Pancreas (tissue), 10 donors: ENCODE measurements at places on chromosomes 7 and 10.

- DNase-seq = no peak
Observed at GRCh38 chr10:124688889-124689670, 55.1 kb downstream of the FAM53B start.

DNA sequence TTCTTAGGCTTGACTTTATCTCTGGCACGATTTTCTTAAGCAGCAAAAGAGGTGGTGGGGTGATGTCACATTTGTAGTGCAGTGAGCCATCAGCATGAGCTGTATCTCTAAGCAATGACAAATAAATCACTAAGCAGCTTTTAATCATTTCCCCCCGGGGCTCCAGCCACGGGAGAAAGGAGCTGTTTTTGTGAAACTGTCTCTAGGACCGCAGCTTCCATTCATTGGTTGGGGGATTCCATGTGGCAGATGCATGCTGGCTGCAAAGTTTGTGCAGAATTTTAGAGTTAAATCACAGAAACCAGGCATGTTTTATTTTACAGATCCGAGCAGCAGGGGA lies 464 bp downstream of the KIAA1217 start:
- no peak for DNase-seq

DNA sequence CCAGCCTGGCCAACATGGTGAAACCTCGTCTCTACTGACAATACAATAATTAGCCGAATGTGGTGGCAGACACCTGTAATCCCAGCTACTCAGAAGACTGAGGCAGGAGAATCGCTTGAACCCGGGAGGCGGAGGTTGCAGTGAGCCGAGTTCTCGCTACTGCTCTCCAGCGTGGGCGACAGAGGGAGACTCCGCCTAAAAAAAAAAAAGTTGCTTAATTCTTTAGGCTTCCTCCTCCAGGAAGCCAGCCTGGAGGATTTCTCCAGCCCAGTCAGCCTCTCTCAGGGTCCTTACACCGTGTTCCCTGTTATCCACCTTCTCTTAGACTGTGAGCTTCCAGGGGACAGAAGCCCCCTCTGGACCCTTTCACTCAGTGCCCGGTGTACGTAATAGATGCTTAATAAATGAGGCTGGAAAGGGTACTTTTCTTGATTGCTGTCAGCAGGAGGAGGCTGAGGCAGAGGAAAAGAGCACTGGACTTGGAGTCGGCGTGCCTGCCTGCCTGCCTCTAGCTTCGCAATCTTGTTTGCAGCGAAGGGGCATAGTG lies 16.4 kb upstream of the NODAL start:
- no peak for DNase-seq

DNA sequence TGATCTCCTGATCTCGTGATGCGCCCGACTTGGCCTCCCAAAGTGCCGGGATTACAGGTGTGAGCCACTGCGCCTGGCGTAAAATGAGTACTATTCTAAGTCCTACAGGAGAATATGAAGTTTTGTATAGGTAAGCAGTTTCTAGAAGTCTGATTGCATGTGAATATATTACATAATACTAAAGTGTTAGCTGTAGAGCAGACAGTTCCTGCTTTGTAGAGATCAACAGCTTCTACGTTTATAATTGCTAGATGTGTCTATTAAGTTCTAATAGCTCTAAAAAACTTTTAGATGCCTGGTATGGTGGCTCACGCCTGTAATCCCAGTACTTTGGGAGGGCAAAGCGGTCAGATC lies 8.5 kb downstream of the CRCP start:
- no peak for DNase-seq

GRCh38 chr7:25168145-25168544 lies 43.1 kb upstream of the CYCS start:
- DNase-seq = no peak

- no peak for DNase-seq
Observed at GRCh38 chr10:114647545-114648138, 10.4 kb downstream of the ABLIM1 start.

DNA sequence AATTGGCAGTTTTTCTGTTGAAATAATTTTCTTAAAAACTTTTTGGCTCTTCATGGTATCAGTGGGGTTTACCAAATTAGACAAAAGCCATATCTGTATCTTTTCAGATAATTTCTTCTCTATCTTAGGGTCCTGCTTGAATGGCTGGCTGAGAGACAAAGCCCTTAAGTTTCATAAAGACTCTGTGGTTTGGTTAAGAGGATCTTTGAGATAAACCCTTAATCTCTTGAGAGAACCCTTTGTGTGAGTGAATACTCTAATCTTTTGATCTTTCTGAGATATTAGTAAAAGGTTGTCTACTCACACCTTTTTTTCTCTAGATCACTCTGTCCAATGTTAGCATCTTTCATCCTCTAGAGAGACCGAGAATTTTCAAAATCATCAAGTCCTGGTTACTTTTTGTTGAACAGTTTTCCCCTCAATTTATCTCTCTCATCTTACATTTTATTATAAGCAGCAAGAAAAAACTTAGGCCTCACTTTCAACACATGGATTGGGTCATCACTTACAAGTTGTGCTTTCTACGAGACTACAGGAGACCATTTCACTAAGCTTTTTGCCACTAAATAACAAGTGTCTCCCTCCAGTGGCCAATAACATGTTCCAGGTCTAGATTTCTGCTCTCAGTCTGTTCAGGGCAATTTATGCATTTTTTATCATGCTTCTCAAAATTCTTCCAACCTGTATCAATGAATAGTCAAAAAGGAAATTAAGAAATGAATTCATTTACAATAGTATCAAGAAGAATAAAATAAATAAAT lies 28.4 kb downstream of the DNAJC9 start:
- no peak for DNase-seq

DNA sequence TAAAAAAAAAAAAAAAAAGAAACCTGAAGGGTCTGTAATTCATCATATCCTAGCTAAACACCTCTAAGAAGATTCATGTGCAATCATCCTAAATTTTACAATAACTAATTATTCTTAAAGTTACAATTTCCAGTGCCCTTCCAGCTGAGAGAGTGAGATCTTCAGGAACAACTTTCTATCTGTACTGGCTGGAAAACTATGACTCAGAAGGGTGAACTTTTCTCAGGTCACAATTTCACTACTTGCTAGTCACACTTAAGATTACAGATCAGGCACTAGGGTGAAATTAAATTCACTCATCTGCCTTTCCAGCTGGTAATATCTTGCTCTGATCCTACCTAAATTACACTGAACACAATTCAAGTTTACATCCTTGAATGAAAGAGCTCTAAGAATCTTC lies 158.8 kb downstream of the ANK3 start:
- no peak for DNase-seq

DNA sequence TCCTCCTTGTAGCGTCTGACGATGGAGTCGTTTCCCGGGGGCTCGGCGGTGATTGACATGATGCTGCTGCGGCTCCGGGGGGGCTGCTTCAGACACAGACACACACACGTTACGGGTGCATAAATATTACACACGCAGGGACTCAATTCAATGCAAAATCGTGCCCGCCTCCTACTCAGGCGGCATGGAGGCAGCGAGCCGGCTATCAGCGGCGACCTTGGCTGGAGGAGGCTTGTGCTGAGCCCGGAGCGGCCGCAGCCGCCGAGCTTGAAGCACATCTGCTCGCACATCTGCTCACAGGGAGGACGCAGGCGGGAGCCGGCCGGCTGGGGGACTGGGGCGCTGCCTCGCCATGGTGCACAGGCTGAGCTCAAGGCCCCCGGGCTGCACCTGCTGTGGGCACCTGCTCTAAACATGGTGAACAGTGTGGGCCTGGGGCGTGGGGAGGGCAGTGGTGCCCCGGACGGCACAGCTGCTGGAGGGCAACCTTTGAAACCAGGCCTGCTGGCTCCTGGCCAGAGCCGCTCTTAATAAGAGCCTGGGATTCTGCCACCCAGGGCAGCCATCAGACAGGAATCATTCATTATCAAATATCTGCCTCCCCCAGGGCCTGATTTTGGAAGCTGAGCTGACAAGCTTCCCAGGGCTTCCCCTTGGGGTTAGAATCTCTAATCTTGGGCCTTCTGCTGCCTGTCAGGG lies 84.7 kb upstream of the GNA12 start:
- no peak for DNase-seq

- no peak for DNase-seq
Observed at GRCh38 chr10:34298346-34298818, 516.7 kb downstream of the PARD3 start.

GRCh38 chr7:47298636-47299035 lies 283.3 kb downstream of the TNS3 start:
- no peak for DNase-seq

DNA sequence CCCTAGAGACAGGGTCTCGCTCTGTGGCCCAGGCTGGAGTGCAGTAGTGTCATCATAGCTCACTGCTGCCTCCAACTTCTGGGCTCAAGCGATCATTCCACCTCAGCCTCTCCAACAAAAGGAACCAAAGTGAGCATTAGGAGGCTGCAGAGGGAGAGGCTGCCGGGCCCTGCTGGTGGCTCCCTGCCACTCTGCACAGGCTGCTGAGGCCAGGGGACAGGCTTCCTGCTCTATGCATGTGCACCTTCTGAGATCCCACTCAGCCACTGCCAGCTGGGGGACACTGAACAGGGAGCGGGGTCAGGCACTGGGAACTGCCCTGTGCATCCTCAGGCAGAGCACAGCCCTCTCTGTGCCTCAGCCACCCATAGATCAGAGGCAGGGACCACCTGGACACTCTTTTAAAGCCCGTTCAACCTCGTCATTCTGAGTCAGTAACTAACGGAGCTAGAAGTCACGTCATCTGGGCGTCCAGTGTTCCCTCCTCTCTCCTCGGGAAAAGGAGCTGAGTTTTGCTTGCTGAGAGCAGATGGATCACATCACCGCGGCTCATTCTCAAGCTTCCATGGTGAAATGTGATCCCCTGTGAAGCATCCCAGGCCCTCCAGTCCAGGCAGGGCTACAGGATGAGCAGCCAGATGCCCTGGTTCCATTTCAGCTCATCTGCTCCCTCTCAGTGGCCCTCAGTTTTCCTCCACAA lies 109.6 kb downstream of the MYL10 start:
- no peak for DNase-seq

DNA sequence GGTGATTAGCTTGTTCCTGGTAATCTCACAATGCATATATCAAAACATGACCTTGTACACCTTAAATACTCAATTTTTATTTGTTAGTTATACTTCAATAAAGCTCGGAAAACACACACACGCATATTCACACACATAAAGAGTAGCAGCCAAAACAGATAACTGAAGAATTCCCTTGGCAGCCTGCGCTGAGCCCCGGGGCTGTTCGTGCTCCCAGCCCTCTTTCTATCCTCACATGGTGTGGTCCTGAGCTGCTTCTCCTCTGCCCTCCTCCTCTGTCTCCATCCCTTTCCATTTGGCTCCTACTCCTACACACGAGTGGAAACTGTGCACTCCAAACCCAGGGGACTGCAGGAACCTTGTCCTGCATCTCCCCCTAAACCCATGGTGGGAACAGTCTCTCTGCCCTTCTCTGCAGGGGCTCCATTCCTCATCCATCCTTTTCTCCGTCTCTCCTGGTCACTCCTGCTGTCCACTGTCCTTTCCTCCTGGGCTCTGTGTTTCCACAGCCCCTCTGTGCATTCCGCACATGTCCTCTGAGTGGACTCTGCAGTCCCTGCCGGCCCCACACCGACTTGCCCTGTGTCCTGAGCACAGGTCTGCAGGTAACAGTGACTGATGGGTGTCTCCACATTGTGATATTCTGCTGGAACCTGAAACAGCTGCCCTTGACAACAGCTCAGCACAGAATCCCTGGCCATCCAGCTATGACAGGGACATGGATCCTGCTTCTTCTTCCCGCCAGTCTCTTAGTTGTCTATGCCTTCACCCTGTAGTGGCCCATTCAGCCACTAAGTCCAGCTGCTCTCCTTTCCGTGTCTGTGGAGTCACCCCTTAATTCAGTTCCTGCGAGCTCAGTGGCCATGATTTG lies 216.8 kb upstream of the ZNF32 start:
- no peak for DNase-seq

GRCh38 chr10:15738270-15738925 lies 18.7 kb upstream of the ITGA8 start:
- no peak for DNase-seq

DNA sequence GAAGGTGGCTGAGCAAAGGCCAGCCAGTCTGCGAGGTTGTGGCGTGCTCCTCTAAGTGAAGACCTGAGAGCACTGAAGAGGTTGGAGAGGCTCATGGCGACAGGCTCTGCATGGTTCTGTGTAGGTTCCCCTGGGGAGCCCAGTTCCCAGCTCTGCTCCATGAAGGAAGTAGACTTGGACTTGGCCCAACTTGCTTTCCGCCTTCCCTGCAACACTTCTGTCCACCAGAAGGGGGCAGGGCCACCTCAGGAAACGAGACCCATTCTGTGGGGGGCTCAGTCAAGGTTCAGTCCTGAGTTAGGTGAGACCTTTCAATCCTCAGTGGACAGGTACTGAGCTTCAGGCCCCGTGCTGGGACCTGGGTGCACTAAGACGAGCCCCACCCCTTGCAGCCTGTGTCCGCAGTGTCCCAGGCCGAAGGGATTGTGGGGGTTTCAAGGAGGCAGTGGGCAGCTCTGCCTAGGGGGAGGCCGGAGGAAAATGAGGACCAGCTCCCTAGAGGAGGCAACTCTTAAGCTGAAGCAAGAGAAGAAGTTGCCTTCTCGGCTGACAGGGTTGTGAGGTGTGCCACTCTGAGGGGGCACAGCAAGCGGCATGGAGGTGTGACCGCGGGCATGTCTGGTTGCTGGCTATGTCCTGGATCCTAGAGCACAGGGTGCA lies 15.0 kb upstream of the PCBD1 start:
- peak; percentile 39 for DNase-seq

GRCh38 chr10:132787495-132788179 lies 1.7 kb upstream of the NKX6-2 start:
- no peak for DNase-seq

- DNase-seq = no peak
Observed at GRCh38 chr10:66981361-66982052, 55.7 kb downstream of the LRRTM3 start.

DNA sequence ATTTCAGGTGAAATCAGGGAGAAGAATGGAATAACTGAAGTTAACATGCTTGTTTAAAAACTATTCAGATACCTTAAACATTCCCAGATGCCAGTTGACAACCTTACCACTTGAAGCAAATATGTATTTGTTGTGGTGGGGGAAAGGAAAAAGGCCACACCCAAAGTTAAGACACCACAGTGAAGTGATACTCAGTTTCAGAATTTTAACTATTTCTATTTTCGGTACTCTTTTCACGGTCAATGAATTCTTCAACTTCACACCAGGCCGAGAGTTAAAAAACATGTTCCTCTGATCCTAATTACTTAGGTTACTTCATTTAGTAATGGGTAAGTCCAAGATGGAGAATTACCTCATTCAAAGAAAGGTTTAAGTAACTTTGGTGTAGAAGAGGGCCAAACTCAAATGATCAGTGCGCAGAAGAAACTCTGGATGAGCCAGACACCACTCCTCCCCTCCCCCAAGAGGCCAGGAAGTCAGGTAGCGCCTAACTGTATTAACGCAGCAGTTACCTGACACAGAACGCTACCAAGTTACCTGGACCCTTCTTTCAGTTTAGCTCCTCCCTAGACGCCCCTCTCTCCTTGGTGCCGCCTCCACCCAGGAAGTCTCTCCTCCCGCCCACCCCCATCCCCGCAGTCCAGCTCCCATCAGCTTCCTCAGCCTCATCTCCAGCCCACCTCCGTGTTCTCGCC lies 700 bp downstream of the MTPN start:
- peak; percentile 20 for DNase-seq

GRCh38 chr10:74987339-74988053 lies 124.0 kb upstream of the SAMD8 start:
- no peak for DNase-seq

- no peak for DNase-seq
Observed at GRCh38 chr7:102450242-102450641, 14.4 kb downstream of the ALKBH4 start.
